Fibroblast of lung (primary cell): ENCODE measurements at places on chromosomes 12 and 14. TPM values are rescaled to one million over a fixed set of nuclear protein-coding genes. Genes with fewer than 3 reads are reported as not detected.

HCAR1 gene
- 0.51 and 1.5 TPM in 2 replicates for total RNA-seq

NOP9 gene
- total RNA-seq, result 16.2 and 16.7 TPM in 2 replicates

CLEC14A gene
- 2.6 and 5.3 TPM in 2 replicates for total RNA-seq

CLEC2D gene
- 3.6 and 5.1 TPM in 2 replicates for total RNA-seq

KRT3 gene
- not detected in 2 replicates for total RNA-seq

KRT5 gene
- not detected in 2 replicates for total RNA-seq

CAPZA3 gene
- total RNA-seq, result not detected in 2 replicates

KRT77 gene
- total RNA-seq, result not detected in 2 replicates

HNF1A gene
- not detected in 2 replicates for total RNA-seq

MYF6 gene
- under 0.01 TPM in 1 of 2 replicates, not detected in the other for total RNA-seq
